HL-60 (cell line): ENCODE measurements at places on chromosomes 16 and 17.

GRCh38 chr17:75032720-75033280 is 14.0 kb downstream of the ATP5PD start:
- no peak for DNase-seq

DNA sequence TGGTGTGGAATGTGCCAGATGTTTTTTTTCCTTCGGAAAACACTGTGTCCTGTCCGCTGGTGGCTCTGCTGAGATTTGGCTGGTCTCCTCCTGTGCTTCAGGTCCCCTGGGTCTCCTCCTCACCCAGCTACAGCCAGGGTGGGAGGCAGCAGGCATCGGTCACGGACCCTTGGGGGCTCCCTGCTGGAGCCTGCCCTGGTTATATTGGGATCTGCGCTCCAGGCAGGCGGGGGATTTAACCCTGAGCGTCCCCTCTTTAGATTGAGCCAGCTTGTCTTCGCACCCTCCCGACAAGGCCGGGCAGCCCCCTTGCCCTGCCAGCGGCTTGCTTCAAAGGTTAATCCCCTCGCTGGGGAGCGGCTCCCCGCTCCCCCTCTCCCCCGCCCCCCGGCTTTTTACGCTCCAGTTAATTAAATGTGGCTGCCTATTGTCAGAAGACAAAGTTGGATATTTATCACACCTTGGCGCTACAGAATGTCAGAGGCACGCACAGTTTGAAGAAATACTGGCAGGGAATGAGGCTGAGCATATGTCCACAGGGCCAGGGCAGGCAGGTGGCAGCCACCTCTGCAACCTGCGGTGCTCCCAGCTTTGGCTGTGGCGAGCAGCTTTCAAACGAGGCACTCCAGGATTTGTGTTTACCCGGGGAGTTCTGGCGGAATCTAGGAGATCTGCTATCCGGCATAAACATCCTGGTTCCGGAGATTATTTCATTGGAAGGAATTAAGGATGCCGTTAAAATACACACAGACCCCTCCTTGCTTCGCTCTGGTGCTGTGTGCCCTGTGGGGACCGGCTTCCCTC is 38.2 kb upstream of the GSE1 start:
- DNase-seq: no peak

GRCh38 chr16:73840728-73841127 is 455.9 kb upstream of the PSMD7 start:
- DNase-seq: no peak

DNA sequence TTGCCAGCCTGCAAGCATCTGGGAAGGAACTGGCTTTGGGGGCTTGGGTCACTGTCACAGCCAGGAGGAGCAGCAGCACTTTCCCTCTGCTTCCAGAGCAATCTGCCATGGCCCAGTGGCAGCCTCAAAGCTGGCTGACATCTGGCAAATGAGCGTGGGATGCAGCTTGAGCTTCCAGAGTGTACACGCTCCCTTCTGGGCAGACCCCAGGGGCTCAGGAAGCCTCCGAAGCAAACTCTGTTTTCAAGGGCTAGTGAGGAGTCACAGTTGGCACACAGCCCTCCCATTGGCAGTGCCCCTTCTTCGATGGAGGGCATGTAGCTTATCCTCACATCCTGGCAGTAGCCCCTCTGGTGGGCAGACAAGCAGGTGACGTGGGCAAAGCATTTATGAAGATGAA is 249.6 kb downstream of the ENGASE start:
- no peak for DNase-seq

DNA sequence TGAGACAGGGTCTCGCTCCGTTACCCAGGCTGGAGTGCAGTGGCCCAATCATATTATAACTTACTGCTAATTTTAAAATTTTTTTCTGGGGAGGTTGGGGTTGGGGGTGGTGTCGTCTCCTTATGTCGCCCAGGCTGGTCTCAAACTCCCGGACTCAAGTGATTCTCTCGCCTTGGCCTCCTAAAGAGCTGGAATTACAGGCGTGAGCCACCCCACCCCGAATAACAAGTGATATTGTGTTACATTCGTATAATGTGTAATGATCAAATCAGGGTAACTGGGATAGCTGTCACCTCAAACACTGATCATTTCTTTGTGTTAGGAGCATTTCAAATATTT is 16.2 kb upstream of the KPNA2 start:
- DNase-seq: no peak

- DNase-seq: peak; percentile 64
Measured at GRCh38 chr16:674968-675883, at the start of gene RHBDL1. Gene RHBDL1 (plus strand): TSS chr16:675671. CDS start chr16:675791, 120 bp downstream.

- DNase-seq: no peak
Measured at GRCh38 chr16:73048292-73049080, 558 bp upstream of the ZFHX3 start.

DNA sequence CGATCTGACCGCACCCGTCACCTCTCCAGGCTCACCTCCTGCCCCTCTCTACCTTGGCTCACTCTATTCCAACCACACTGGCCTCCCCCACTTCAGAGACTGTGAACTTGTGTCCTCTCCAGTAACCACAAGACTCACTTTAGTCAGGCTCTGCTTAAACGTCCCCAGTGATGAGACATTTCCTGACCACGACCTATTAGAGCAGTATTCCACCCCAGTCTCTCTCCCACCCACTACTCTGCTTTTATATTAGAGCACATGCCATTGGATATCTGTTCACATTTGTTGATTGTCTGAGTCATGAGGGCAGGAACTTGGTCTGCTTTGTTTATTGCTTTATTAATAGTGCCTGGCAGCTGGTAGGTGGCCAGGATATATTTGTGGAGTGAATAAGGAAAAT is 20.1 kb downstream of the COX11 start:
- DNase-seq: no peak

- DNase-seq: no peak
Measured at GRCh38 chr17:66406701-66407644, 104.6 kb downstream of the PRKCA start.

DNA sequence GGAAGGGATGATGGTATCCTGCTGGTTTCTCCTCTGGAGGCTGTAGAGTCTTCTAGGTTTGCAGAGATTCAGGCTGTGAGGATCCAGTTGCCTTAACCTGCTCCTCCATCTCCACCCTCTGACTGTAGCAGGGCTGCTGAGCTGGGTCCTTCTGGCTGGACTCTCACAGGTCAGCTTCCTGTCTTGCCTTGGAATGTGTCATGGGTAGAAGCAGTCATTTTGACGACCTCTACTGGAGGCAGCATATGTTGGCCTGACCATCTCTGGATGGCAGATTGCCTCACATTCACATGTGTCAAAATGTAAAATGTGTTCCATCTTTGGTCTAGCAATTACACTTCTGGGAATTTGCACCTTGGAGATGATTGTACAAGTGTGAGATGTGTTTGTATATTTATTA is 504.4 kb upstream of the EEF2KMT start:
- DNase-seq: no peak

GRCh38 chr17:14605267-14605599 is 304.4 kb downstream of the HS3ST3B1 start:
- peak; percentile 55 for DNase-seq

- no peak for DNase-seq
Measured at GRCh38 chr16:85619101-85619891, 6.2 kb downstream of the GSE1 start.

DNA sequence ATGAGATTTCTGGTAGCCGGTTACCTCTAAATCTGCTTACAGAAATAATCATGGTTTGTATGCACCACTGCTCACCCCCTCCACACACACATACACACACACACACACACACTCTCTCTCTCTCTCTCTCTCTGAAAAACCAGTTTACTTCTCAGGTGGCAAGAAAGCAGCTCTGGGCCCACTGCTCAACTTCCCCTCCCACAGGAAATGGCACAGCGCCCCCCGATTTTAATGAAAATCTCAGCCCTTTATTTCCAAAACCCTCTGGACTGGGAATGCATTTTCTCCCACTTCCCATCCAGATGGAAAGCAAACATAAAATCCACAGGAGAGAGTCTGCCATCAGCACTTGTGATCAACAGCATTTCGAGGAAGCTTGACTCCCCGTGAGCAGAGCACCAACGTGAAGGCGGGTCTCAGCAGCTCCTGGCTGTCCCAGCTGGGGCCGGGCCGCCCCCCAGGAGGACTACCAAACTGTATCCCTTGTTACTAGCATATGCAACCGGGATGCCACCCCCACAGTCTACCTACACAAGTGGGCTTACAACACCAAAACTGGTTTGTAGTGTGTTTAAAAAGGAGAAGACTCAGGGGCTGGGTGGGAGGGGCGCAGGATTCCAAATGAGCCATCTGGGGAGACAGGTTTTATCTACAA is 121.1 kb downstream of the SLC39A11 start:
- no peak for DNase-seq

DNA sequence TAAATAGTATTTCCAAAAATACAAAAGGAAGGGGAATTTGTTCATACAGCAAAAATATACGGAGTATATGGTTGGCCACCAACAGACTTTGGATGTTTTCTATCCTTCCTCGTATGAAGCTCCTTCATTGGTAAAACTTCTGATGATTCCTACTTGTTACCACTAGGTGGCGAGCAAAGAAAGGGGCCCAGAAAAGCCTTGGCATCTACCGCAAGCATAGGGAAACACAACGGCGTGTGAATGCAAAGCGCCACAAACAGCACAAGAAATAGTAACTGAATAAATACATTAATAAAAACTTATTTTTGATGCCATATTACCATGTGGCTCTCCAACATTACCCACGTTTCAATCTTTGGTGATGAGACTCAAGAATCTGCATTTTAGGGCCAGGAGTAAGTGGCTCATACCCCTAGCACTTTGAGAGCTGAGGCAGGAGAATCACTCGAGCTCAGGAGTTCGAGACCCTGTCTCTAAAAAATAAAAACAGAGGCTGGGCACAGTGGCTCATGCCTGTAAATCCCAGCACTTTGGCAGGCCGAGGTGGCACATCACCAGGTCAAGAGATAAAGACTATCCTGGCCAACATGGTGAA is 34.5 kb downstream of the YWHAE start:
- no peak for DNase-seq
